NCI-H2029 (cell line): ENCODE measurements at places on chromosomes 5 and 9.

DNA sequence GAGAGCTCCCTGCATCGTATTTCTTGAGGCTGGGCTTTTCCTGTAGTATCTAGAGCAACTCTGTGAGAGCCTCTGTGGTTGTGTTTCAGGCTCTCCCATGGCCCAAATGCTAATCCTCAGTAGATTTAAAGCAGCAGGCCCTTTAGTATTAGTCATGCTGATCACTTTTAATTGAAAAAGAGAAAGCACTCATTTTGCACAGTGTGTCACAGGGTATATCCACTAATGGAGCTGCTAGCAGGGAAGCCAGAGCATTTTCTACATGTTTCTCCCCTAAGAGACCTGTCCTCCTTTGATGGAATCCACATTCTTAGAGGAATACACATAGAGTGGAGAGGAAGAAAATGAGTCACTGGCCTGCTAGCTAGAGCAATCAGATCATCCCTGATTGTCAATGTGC lies 348.5 kb downstream of the TMEM232 start:
- DNase-seq = no peak

DNA sequence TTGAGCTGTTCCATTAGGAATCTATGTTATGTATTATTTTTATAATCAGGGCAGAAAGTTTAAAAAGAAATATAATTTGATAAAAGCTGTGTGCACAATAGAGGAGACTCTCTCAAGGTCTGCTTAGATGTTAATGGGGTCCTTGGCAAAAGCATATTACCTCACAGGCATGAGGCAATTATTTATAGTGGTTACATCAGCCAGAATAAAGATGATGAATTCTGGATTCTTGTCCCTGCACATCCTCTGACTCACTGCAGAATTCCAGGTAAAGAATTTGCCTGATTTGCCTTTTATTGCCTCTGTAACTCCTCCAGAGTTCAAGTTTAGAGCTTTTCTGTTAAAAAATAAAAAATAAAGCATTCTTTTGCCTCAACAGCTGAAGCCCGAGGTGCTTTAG lies 253.6 kb downstream of the MAST4 start:
- DNase-seq = no peak

DNA sequence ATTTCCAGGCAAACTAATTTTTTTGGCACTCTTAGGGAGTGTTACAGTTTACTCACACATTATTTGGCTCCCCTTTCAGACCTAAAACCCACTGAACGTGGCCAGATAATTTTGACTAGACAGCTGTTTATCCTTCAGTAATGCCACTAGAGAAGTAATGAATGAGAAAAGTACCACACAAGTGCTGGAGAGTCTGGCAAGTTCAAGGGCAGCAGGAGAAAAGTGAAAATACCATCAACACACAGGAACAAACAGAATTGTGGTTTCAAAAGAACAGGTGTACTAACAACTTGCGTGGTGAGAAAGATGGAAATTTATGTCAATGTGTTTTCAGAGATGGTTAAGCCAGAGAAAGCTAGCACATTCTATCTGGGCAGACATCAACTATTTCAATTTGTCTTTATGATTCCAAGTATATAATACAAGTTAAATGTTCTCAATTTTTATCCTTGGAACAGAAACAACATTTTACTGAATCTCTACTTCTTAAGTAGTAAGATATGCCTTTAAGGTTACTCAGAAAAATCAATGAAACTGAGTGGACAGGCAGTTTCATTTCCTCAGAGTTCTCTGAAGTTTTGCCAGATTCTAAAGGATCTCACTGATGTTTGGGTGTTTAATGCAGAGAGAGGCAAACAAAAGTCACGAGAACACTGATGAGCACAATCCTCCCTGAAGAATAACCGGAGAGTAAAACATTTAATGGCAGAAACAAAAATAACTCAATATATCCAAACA lies 91.0 kb downstream of the ARSB start:
- DNase-seq = no peak

- DNase-seq = peak; percentile 82
Measured at GRCh38 chr9:96874947-96875460, 20.7 kb upstream of the ZNF782 start.

GRCh38 chr5:854217-854616 lies 3.4 kb upstream of the ZDHHC11 start:
- no peak for DNase-seq

DNA sequence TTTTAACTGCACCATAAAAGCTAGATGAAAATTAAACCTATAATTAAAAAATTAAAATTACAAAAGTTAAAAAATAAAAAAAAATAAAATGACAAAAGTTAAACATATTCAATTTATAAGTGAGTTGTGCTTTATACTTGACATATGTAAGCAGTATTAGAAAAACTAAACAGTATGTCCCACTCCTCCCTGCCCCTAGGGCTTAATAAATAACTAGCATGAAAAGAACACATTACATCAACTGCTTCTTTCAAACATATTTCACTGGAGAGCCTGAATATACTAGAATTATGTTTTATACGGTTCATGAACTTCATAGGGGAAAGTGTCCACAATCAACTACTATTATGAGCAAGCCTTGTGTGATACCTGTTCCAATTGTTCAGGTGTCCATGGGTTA lies 47.6 kb downstream of the ECPAS start:
- no peak for DNase-seq

DNA sequence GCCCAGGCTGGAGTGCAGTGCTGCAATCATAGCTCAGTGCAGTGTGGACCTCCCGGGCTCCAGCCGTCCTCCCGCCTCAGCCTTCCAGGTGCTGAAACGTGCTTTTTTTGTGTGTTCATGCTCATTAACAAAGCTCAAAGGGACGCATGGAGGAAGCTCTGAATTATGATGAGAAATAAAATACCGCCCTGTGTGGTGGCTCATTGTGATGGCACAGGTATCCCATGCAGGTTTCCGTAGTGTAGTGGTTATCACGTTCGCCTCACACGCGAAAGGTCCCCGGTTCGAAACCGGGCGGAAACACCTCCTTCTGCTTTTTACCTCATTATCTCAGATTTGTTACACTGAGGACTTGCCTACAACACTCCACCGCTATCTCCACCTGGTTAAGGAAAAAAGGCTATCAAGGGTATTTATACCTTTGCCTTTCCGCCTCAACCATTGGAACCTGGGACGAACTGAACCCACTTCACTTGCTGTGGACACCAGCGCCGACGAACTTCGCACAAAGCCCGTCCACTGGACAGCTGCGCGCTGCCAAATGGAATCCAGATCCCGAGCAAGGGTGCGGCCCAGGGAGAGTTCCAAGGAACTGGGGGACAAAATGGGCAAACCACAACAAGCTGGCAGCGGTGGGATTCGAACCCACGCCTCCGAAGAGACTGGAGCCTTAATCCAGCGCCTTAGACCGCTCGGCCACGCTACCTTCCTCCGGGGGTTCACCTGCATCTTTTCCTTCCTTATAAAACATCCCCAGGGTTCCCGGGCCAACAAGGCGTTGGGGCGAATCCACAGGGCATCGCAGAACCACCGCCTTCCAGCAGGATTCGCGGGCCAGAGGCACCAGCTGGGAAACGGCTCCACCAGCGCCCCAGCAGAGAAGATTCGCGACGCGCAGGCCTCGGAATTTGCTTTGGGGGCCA lies 26.3 kb downstream of the OR2V2 start:
- DNase-seq = no peak

GRCh38 chr5:178244576-178244975 lies 12.0 kb upstream of the PHYKPL start:
- DNase-seq = no peak

- no peak for DNase-seq
Measured at GRCh38 chr5:175123542-175123941, 320.4 kb downstream of the DRD1 start.

DNA sequence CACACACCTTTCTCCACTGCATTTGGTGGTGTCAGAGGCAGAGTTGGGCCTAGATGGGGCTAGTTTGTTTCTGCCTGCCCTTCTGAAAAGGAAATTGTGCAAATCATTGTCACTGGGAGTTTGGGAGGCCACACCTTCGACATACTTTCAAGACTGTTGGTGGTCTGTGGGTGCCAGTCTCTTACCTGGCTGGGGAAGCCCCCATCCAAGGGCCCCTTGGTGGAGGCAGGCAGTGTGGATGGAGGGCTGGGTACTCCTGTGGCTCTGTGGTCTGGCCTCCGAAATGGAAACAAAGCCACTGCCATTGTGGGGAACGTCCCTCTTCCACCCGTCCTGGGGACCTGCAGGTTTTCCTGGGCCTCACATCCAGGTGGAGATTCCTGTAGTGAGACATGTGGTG lies 10.9 kb upstream of the PHYHD1 start:
- no peak for DNase-seq

- no peak for DNase-seq
Measured at GRCh38 chr5:13941468-13941867, 3.0 kb downstream of the DNAH5 start.

GRCh38 chr5:148416921-148417320 lies 33.2 kb downstream of the FBXO38 start:
- DNase-seq = no peak

GRCh38 chr5:54655761-54656160 lies 138.2 kb downstream of the SNX18 start:
- no peak for DNase-seq

DNA sequence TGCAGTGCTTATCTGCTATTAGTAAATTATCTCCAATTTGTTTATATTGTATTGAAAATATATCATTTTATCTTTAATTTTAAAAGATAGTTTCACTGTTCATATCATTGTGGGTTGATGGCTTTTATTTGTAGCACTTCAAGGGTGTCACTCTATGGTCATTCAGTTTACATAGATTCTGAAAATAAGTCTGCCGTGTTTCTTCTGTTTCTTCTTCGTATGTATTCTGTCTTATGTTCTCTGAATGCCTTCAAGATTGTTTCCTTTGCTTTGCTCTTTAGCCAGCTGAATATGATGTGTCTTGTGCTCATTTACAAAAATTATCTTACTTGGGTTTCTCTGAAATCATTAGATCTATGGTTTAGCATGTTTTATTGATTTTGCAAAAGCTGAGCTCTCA lies 359.9 kb downstream of the CYLC2 start:
- DNase-seq = no peak

DNA sequence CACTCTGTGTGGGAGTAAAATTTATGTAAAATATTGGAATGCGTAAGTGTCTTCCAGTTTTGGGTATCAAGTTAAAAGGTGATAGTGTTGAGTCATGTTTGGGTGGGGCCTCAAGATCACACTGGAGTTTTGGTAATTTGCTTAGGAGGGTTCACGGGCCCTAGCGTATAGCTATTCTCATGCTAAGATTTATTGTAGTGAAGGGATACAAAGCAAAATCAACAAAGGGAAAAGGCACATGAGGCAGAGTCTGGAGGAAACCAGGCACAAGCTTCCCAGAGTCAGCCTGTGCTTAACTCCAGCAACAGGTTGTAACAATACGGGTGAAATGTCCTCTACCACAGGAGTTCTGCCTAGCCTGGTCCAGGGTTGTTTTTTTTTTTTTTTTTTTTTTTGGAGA lies 20.2 kb downstream of the HSPA4 start:
- DNase-seq = no peak

- no peak for DNase-seq
Measured at GRCh38 chr5:17317473-17317872, 100.0 kb downstream of the BASP1 start.

DNA sequence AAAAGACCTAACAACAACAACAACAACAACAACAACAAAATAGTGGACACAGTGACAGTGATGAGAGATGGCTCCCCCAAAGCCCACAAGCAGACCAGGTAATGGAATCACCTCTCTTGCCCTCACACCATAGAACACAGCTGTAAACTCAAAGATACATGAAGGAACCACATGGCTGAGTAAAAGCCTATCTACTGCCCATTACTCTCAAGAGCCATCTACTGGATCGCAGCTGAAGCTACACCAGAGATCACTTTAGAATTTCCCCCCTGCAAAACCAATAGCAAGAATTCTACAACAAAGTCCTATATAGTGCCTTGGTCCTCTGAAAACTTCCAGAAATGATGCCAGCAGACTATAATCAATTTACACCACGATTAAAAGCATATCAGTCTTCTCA lies 1537.6 kb upstream of the CDH9 start:
- DNase-seq = no peak

DNA sequence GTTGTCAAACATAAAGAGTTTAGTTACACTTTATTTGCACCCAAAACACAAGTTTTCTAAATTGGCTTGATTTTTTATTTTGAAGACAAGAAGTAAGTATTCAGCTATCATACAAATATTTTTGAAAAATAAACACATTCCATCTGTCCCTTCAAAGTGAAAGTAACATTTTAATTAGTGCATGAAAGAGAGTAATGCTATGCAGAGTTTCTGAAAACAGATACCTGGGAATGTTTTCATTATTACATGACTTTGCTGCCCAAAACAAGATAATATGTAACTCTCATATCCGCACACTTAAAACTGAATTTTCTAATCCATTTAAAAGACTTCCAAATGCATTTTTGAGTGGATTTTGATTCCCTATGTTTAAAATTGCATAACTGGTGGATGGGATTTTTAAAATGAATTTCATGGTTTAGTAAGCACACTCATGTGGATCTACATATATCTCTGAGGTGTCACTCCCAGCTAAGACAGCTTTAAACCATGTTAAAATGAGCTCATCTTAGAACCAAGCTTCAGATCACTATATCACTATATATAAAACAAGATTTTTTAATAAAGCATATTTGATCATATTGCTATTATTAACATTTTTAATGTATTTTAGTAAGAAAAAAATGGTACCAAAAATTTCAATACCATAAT lies 127.5 kb downstream of the ATPSCKMT start:
- no peak for DNase-seq

DNA sequence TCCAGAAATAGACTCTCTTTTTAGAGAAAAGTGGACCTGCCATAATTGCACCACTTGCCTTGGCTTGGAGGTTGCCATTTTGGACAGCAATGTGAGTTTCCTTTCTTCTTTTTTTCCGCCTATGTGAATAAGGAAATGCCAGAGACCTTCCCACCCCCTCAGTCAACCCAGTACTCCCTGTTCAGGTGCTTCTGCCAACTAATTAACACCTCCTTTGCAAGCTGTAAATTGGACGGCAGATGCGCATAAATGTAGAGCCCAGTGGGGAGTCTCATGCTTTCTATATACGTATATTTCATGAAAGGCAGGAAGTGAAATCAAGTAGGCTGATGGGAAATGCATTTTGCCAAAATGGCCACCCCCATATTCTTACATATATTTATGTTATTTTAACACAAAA lies 269.8 kb upstream of the RFX3 start:
- DNase-seq = no peak

- no peak for DNase-seq
Measured at GRCh38 chr5:108749128-108749861, 1.6 kb downstream of the FER start.

- DNase-seq = no peak
Measured at GRCh38 chr9:134655101-134655500, 13.5 kb downstream of the COL5A1 start.

- DNase-seq = no peak
Measured at GRCh38 chr5:112355058-112355685, 63.9 kb downstream of the EPB41L4A start.

DNA sequence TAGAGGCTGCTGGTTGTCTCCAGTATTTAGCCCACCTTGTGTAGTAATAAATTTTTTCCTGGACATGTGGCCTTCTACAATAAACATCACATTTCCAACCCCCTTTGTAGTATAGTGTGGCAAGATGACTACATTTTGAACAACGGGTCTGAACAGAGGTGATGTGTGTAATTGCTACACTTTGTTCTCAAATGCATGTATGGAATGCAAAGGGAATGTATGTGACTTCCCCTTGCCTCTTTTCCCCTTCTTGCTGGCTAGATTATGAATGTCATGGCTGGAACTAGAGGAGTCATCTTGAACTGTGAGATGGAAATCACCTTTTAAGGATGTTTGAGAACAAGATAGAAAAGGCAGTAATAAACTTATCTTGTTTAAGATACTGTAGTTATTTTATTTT lies 54.5 kb downstream of the PRR16 start:
- DNase-seq = no peak

GRCh38 chr5:60446917-60447316 lies 253.0 kb downstream of the DEPDC1B start:
- DNase-seq = no peak

- DNase-seq = no peak
Measured at GRCh38 chr5:170161069-170161468, 55.4 kb downstream of the FOXI1 start.
